Activated T-cell treated with anti-CD3 and anti-CD28 coated beads, Interleukin-2, amount 50 U/mL, for 48 hours (primary cell): ENCODE measurements at places on chromosomes 12 and 14.

DNA sequence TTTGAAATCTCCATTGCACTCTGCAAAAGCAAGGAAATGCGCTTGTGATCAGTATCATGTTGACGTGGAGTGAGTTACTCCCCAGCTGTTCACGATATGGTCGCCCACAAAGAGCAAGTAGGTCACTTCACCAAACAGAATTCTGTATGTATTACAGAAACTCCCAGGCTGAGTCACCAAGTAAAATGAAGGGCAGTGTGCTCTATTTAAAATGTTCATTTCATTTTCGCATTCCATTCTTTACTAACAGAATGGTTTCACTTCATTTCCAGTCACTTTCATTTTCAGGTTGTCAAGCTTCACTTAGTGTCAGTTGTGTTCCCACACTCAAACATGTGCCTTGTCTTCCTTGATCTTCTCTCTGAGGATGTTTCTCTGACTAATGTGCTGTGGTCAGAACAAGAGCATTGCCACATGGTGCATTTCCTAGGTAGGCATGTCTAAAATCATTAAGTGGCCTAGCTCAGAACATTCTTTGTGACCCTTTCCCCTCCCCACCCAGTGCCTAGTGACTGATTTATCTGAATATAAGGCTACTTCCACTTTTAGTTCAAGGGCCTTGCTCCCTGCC lies 391.2 kb downstream of the RAD51B start:
- DNase-seq: peak; percentile 46

DNA sequence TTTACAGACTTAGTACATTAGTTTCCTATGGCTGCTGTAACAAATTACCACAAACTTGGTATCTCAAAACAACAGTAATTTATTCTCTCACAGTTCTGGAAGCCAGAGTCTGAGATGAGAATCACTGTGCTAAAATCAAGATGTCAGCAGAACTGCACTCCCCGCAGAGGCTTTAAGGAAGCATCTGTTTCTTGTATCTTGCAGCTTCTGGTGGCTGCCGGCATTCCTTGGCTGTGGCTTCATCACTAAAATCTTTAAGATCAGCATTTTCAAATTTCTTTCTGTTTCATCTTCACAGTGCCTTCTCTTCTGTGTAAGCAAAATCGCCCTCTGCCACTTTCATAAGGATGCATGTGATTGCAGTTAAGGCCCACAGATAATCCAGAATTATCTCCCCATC lies 9.4 kb downstream of the STON2 start:
- DNase-seq: no peak

DNA sequence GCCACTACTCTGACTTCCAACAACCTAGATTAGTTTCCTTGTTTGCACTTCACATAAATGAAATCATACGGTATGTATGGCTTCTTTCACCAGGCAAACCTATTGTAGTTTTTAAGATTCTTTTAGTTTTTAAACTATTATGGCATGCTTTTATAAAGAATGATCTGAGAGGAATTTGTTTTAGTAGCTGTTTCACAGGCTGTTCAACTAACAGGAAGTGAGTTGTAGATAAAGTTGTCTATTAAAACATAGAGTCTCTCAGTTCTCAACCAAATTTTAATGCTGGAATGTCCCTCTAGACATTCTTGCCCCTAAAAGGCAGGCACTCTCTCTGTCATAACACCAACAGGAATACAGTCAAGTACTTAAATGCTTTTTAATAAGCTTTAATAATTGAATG lies 102.7 kb upstream of the DACT1 start:
- no peak for DNase-seq

GRCh38 chr12:14956024-14956891 lies 5.1 kb downstream of the ARHGDIB start:
- DNase-seq: peak; percentile 47

GRCh38 chr12:2710701-2711100 lies 84.1 kb upstream of the FKBP4 start:
- DNase-seq: no peak

DNA sequence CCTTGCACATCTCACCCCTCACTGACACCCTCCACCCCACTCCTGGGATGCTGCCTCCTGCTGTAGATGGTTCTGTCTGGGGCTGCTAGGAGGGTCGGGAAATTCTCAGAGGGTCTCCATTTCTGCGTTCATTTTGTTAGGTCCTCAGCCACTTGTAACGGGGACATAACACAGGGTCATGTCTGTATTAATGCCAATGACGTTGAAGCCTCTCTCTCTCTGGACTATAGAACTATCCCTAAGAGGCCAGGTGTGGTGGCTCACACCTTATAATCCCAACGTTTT lies 14.6 kb downstream of the SIVA1 start:
- no peak for DNase-seq

DNA sequence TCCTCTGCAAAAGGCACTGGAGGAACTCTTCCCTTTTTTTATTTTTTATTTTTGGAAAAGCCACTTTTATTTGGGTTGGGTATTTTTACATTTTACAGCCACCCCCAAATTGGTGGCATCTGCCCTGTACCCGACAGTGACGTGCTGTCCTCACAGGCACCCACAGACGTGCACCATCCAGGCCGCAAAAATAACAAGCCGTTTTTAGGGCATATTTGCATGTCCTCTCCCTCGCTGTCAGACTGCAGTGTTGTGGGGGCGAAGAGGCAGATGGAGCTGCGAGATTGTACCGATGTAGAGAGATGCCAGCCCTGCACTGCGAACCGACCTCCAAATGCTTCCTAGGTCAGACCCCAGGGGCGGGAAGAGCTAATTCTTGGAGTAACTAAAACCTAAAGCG lies 12.2 kb downstream of the JDP2 start:
- no peak for DNase-seq

DNA sequence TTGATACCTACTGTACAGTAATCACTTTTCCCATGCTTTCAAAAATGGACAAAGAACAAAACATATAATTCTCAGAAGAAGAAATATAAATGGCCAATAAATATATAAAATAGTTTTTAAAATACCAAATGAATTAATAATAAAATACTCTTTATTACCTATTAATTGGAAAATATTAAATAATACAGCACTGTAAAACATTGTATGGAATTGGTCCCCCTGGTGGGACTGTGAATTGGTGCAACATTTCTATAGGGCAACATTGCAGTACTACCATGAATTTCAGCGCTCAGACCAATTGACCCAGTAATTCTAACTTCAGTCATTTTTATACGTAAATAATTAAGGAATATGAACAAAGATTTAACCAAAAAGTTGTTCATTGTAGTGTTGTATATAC lies 162.6 kb downstream of the PELI2 start:
- no peak for DNase-seq

- peak; percentile 27 for DNase-seq
Observed at GRCh38 chr12:50924439-50925341, 27.7 kb upstream of the HIGD1C start.

- DNase-seq: peak; percentile 75
Observed at GRCh38 chr14:104723651-104724406, at the start of gene ADSS1. ADSS1 (plus strand) TSS chr14:104724229; CDS start chr14:104724271, 42 bp downstream.
